ENCODE measurements at places on chromosomes 3 and 15.
A peak's percentile ranks its signal among the peaks of the same experiment; 100 is the strongest.

- DNase-seq, result no peak
Observed at GRCh38 chr15:36472672-36473071, 106.8 kb upstream of the CDIN1 start.

DNA sequence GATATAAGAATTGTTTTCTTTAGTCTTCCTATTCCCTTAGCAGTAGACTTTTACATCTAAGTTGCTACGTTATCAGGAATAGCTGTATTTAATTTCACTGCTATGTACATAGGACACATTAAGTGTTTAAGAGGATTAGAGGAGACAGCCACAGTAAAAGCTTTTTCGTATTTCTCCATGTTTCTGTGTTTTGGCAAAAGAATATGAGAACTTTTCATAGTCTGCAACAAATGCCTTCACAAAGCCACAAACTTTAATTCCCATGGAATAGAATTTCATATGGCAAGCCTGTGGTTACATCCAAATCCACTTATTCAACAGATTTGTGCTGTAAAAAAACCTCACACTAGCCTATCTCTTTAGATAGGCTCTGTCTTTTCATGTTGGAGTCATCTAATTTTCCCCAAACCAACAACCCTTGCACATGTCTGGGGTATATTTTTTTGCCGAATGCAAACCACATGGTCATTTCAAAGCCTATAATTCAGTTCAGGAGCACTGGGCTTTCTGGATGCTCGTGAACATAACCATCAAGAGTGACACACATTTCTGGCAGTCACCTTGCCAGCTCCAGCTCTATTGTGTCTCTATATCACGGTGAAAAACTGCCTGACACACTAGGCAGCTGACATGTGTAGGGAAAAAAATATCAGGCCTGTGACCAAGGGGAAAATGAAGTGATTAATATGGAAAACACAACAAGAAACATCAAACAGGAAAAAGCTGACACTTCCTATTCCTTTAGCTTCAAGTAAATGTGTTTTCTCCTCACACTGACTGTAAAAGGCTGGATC, 19.2 kb downstream of the PLD1 start:
- DNase-seq, result peak; percentile 56

- no peak for DNase-seq
Observed at GRCh38 chr3:136239094-136239493, 11.0 kb upstream of the PCCB start.

DNA sequence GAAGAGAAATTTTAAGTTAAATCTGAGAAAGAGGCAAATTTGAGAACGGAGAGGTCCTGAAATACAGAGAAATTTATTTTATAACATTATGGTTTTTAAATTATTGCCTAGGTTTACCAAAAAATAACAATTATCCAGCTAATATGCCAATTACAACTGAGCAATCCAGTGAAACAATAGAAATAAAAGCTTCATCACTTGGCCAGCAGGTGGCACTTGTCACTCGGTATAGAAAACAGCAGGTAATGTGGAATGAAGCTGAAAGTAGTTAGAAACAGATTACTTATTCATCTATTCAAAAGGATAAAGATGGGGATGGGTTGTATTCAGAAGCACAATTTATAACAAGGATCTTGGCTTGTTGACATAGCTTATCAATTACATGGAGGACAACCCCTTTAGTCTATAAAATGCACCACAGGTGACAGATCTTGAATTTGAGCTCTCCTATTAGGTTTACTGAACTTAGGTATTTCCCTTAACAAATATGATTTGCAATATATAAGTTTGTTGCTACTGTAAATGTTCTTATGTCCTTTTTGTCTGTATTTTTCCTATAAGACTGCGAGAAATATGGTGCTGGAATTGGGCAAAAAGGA, 70.1 kb upstream of the GUCA1C start:
- peak; percentile 64 for DNase-seq

DNA sequence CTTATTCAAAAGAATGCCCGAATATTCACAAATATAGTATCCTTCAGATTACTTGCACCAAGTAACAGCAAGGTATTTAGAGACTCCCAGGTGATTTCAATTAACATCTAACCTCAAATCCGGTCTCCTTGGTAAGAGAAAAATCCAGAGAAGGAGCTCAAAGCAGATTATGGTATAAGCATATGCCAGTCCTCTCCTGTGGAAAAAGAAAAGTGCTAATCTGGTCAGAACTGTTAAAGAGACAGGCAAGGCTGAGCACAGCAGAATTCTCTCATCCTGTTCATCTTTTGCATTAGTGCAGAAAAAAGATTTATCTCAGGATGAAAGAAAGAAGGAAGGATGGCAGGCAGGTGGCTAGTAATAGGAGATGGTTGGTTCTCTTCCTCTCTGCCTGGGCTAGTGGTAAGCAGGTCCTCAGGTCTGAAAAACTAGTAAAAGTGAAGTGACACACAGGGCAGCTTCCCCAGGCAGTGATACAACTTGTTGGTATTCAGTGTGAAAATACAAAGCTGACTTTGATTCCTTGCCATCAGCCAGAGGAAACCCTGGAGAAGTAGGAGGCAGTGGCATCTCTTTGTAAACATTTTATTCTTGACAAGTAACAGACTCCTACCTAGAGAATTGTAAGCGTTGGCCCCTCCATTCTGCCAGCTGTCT, 14.2 kb downstream of the ATXN7 start:
- DNase-seq, result no peak

- DNase-seq, result peak; percentile 49
Observed at GRCh38 chr3:37295925-37296324, 121.5 kb upstream of the LRRFIP2 start.

DNA sequence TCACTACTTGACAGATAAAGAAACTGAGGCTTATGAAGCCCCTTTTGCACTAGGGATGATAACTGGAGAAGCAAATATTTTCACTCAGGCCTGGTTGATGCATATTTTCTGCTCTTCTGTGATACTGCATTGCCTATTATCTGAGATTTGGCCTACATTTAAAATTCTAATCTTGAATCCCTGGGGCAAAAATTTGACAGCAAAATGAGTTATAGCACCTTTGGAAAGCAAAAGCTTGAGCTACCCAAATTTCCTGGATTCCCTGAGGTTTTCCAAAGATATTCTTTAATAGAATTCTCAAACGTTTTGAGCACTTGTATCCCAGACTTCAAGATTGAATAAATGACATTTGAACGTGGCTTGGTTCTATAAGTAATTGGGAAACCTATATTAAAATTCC, 86.1 kb downstream of the NAALADL2 start:
- no peak for DNase-seq

DNA sequence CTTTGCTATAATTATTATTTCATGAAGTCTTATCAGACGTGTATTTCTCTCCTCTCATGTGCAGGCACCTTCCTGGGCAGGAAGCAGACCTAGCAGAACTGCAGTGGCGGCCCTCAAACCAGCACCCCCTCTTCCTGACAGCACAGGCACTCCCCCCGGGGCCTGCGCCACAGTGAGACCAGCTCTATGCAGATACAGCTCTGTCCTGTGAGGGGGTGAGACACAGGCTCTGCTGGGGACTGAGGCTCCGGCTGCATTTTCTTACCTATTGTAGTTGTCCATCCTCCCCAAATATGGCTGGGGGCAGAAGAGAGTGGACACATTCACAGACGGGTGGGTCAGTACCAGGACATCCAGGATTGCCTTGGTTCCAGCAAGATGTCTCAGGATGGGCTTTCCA, 5.0 kb downstream of the CISH start:
- no peak for DNase-seq

DNA sequence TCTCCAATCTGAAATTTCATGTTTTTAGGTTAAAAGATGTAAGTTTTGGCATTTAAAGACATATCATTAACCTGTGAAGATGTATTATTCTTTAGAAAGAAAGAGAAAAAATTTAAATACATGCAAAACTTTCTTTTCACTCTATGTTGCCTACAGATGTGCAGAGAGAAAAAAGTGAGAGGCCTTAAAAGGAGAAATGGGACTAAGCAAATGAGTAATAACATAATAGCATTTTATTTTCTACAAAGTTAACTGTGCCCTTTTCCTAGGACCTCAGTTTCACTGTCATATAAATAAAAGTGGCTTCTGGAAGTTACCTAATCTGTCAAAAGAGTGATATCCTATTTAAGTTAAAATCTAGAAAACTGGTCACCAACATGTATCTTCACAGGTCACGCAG, 16.1 kb downstream of the DAZL start:
- DNase-seq, result no peak

GRCh38 chr3:126679831-126680666, 24.0 kb upstream of the CHCHD6 start:
- no peak for DNase-seq
